ENCODE measurements at places on chromosomes 7 and 10. TPM values are rescaled to one million over a fixed set of nuclear protein-coding genes. Genes with fewer than 3 reads are reported as not detected.

MCM10 gene
- total RNA-seq = 76.9 TPM

ITGB8 gene
- not detected for total RNA-seq

SFTPD gene
- not detected for total RNA-seq

ANKRD30A gene
- not detected for total RNA-seq

PRKG1 gene
- not detected for total RNA-seq

MOGAT3 gene
- total RNA-seq = not detected

ALOX5 gene
- 0.14 TPM for total RNA-seq

CDK5 gene
- total RNA-seq = 10.0 TPM
